T-helper 17 cell (primary cell): ENCODE measurements at places on chromosomes 5 and 9.

DNA sequence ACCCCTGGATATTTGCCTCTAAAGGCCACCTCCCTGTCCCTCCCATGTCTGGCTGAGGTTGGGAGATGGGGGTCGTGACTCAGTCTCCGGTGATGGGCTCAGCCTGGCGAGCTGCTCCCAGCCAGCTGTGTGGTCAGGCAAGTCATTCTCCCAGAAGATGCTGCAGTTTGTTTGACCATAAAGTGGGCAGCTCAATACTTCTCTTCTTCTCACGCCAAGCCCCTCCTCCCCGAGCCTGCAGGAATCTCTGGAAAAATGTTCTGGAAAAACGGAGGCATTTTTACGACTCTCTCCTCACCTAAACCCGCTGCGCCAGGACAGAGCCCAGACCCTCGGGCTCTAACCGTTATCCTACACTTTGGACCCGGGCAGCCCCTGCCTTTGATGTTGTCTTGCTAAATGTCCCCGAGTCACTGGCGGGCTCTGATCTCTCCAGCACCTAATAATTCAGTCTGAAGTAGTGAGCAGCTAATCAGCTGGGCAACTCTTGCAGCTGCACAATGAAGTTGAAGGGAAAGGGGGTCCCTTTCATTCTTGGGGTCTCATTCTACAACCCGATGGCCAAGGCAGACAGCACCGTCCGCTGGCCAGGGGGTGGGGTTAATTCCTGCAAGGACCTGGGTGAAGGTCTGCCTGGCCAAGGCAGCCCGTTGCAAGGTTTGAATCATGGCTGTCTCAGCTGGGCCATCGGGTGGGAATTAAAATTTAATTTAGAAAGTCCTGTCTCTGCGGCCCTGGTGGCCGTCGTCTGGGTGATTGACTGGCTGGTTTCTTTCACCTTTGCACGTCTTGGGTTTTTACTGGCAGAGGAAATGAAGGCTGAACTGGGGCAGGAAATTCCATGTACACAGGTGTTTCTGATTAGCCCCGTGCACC, 12.3 kb downstream of the DCANP1 start:
- no peak for DNase-seq

DNA sequence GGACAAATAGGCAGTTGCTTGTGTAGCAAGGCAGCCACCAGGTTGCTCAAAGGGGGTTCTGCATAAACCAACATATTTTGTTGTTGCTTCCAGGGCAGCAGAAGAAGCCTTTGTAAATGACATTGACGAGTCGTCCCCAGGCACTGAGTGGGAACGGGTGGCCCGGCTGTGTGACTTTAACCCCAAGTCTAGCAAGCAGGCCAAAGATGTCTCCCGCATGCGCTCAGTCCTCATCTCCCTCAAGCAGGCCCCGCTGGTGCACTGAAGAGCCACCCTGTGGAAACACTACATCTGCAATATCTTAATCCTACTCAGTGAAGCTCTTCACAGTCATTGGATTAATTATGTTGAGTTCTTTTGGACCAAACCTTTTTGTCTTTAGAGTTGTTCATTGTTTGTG, 20.8 kb downstream of the CLTA start:
- DNase-seq: no peak

- DNase-seq: no peak
Observed at GRCh38 chr9:89635816-89636215, 31.0 kb downstream of the GADD45G start.

DNA sequence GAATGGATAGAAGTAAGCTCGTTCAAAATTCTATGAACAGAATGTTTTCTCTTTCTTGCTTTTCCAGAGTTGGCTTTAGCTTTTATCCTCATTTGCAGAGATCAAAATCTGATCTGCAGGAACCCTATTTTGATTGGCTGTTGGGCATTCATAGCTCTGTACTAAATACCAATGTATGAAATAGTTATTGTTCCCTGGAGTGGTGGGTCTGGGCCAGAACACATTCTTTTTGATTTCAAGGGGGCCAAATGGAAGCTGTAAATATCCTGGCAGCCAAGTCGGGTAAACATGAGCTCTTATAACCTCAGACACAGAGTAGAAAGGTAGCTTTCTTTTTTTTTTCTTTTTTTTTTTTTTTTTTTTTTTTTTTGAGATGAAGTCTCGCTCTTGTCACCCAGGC, 241.5 kb downstream of the PDZD2 start:
- no peak for DNase-seq

DNA sequence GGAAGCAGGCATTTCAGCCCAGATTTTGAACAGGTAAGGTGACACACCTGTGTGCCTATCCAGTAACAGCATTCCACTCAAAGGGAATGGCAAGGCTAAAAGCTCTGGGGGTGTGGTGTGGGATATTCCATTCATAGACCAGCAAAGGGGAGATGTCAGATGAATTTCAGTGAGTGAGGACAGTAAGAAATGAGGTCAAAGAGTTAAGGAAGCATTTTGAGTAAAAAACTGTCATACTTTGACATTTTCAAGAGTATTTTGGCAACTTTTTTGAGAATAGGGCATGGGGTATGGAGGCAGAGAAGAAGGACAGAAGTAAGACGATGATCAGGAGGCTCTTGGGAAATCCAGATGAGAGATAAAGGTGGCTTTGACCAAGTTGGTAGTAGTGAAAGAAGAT, 2.2 kb upstream of the ELOVL7 start:
- no peak for DNase-seq

DNA sequence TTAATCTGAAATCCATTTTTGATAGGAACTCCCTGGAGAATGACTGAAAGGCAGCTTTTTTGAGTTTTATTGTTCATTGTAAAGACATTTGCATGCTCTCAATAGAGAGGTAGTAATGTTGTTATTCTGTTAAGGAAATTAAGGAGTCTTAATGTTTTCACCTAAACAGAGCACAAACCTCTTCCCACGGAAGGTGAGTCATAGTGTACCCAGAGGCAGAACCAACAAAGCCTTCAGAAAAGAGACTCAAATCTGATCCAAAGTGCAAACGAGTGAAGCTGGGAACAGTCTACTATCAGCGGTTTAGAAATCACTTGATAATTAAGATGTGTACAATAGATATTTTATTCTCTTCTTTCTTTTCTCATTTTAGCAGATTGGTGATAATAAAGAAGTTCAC, 470.5 kb downstream of the PLK2 start:
- DNase-seq: no peak

- no peak for DNase-seq
Observed at GRCh38 chr9:1222511-1222910, 172.4 kb downstream of the DMRT2 start.

DNA sequence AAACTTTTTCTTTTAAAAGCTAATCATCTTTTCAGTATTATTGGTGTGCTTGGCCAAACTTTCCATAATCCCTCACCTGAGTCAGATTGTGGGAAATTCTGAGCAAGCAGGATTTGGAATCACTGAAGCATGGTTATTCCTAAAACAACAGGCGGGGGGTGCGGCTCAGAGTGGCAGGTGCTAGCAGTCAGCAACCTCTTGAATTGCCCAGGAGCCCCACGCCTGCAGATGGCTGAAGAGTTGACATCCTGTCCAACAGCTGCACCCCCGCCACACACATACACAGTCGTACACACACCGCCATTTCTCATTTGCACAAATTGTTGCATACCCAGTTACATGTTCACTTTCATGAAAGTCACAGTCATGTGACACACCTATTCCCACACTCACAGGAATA, 96.6 kb downstream of the LHX2 start:
- DNase-seq: no peak

- no peak for DNase-seq
Observed at GRCh38 chr9:21615446-21615845, 133.3 kb upstream of the IFNE start.

- no peak for DNase-seq
Observed at GRCh38 chr9:133842174-133842573, 104.0 kb upstream of the SARDH start.

- DNase-seq: no peak
Observed at GRCh38 chr5:102778478-102778877, 23.4 kb downstream of the PAM start.

DNA sequence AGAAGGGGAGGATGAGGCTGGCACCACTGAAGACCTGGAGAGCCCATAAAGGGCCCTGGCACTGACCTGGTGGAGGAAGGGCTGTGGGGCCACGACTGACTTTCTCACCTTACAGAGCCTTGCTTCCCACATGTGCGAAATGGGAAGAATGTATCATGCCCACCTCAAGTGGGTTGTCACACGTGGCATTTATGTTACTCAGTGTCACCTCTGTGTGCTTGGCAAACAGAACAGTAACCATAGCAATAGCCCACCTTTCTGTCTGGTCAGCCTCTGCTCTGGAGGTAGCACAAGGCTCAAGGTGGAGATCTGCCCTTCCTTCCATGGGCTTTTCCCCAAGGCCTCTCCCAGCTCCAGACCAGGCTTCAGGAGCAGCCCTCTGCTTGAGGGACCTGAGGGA, 16.7 kb downstream of the TCF7 start:
- no peak for DNase-seq

DNA sequence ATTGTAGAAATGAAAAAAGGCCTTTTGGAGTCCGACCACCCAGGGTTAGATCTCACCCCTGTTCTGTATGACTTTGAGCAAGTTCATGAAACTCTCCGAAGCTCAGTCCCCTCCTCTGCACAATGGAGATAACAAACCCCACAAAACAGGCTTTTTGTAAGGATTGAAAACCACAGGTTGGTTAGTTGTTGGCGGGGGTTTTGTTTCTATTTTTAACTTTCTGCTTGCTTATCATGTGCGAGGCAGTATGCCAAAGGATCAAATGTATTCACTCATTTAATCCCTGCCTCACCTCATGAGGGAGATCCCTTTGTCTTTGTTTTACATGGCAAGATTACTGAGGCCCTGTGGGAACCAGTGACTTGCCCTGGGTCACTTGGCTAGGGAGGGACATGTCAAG, 539.1 kb downstream of the CDK5RAP2 start:
- DNase-seq: no peak

DNA sequence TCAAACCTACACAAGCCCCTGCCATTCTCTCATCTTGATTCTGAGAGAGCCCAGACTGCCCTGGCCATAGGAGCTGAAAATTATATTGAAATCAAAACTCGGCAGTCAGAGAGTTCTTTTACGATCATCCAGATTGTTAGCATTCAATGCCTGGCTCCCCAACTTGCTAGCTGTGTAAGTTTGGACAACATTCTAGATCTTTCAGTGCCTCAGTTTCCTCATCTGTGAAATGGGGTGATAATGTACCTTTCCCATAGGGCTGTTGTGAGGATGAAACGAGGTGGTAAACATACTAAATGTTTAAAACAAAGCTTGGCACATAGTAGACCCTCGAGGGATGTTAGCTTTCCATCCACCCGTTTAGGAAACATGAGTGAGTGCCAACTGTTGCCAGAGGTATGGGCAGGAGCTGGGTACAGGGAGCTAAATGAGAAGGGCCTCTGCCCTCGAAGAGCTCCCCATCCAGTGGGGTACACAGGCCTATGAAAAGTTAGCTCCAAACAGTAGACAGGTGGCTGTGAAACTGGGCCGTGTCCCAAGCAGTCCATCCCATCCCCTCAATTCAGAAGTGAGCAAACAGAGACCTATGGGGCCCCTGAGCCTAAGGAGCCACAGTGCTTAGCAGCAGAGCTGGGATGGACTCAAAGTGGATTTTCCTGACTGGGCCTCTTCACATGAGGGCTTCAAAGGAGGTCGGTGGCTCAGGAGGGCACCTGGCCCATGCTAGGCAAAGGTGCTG, 17.3 kb upstream of the IGFBPL1 start:
- no peak for DNase-seq

- no peak for DNase-seq
Observed at GRCh38 chr5:16606628-16607027, 10.2 kb downstream of the RETREG1 start.

DNA sequence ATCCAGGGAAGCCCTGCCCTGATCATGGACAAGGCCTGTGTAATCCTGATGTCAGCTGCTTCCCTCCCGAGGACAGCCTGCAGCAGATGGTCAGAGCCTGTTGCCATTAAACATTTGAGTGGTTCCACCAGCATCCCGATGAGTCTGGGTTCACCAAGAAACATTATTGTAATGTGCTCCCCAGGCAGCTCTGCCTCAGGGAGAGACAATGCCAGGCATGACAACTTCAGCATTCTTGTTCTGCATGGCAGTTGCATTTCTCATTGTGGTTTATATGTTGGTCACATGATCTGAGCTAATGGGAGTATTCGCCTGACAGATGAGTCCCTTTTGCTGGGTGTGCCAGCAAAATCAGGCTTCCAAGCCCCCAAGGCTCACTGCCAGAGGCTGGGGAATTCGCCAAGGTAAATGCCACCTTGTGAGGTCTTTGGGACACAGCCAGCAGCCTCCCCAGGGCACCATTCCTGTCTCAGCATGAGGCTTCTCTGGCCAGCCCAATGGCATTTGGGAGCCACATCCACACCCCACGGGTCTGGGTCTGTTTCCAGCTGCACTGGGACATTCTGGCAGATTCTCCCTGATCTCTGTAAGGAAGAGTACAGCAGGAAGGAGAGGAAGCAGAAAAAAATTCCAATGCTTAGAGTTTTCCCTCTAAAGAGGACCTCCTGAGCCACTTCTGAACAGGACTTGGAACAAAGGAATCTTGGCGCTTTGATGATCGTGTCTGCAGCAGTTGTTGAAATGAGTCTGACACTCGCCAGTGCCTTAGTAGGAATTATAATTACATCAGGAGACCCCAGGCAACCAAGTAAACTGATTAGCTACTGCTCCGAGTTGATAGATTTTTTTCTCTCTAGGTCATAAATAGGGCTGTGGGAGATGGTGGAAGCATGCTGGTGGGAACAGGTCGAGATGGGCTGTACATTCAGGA, 18.7 kb downstream of the KCNIP1 start:
- no peak for DNase-seq

GRCh38 chr5:180133060-180133459, 61.5 kb upstream of the RNF130 start:
- no peak for DNase-seq

DNA sequence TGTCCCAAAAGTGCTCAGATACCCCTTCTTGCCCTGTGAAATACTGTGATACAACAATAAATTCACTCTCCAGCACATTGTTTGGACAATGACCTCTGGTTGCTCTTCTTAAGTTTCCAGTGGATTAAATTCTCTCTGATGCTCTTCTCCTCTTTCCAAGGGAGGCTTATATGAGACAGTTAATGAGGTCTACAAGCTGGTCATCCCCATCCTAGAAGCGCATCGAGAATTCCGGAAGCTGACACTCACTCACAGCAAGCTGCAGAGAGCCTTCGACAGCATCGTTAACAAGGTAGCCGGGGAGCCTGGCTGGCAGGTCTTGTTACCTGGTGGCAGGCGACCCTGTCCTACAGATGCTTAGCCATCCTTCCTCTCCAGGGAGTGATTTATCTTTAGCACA, 226.5 kb downstream of the DOCK8 start:
- no peak for DNase-seq
